Heart right ventricle (tissue), 16 donors: ENCODE measurements at places on chromosomes 5 and 9. TPM values are rescaled to one million over a fixed set of nuclear protein-coding genes. Genes with fewer than 3 reads are reported as not detected.
A peak's percentile ranks its signal among the peaks of the same experiment; 100 is the strongest.

DNA sequence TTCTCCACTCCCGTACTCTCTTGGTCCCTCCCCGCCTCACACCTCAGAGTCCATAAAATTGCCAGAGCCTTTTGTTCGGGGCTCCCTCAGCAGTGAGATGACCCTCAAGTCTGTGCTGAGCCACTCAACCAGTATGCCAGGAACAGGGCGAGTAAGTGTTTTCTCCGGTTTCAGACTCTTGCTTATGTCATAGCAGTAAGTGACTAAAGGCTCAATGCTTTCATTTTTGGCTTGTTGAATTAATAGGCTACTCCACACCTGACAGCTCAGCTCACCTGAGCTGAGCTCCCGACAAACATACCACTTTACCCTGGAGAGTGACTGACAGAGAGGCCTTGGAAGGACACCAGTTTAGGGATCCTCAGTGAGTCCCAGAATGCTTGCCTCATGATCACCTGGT, 30.5 kb downstream of the PCSK1 start:
- no peaks in the 10 kb centered on the region for H3K27me3 ChIP-seq
- H3K27ac ChIP-seq = no peak overlapping the region
- no peaks in the 10 kb centered on the region for H3K4me1 ChIP-seq
- H3K36me3 ChIP-seq = no peaks in the 10 kb centered on the region
- DNase-seq = no peak

DNA sequence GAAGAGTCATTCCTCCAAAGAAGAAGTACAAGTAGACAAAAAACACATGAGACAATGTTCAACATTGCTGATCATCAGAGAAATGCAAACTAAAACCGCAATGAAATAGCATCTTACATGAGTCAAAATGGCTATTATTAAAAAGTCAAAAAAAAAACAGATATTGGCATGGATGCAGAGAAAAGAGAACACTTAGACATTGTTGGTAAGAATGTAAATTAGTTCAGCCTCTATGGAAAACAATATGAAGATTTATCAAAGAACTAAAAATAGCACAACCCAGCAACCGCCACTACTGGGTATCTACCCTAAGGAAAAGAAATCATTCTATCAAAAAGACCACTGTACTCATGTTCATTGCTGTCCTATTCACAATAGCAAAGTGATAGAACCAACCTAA, 157.5 kb downstream of the CHSY3 start:
- no peaks in the 10 kb centered on the region for H3K36me3 ChIP-seq
- H3K27ac ChIP-seq = no peak overlapping the region
- no peak overlapping the region for H3K4me3 ChIP-seq
- no peak for DNase-seq
- no peaks in the 10 kb centered on the region for H3K27me3 ChIP-seq

GRCh38 chr9:114312513-114312875, 10.4 kb upstream of the ORM1 start:
- H3K27ac ChIP-seq = no peak overlapping the region
- DNase-seq = no peak
- no peaks in the 10 kb centered on the region for H3K27me3 ChIP-seq

- H3K4me3 ChIP-seq = no peak overlapping the region
- no peak for DNase-seq
- no peaks in the 10 kb centered on the region for H3K4me1 ChIP-seq
- H3K27ac ChIP-seq = no peak overlapping the region
- H3K27me3 ChIP-seq = no peaks in the 10 kb centered on the region
- H3K36me3 ChIP-seq = no peaks in the 10 kb centered on the region
Measured at GRCh38 chr9:5884191-5884590, 6.5 kb upstream of the MLANA start.

DNA sequence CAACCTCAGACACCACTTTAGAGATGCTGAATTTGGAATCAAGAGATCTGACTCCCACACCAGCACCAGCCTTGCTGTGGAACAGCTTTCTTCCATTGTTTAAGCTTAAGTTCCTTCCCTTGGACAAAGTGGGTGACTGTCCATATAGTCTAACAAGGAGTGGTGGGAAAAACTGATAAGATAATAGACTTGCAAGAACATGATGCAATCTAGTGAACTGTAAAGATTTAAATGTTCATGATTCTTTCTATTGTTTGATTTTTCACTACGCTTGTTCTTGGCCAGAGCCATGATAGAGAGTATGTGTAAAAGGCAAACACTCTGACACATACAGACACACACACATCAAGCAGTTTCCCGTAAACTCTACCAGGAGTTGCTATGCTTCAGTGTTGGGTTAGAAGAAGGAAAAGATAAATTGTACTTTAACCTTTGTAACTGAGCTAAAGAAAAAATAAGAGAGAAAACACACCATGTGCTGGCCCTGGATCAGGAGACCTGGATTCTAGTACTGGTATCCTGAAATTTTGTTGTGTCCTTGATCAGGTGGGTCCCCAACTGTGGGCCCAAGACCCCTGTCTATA, 94.3 kb downstream of the PAPPA start:
- H3K36me3 ChIP-seq = no peaks in the 10 kb centered on the region
- H3K4me1 ChIP-seq = no peaks in the 10 kb centered on the region
- H3K27me3 ChIP-seq = no peaks in the 10 kb centered on the region
- H3K4me3 ChIP-seq = no peak overlapping the region

DNA sequence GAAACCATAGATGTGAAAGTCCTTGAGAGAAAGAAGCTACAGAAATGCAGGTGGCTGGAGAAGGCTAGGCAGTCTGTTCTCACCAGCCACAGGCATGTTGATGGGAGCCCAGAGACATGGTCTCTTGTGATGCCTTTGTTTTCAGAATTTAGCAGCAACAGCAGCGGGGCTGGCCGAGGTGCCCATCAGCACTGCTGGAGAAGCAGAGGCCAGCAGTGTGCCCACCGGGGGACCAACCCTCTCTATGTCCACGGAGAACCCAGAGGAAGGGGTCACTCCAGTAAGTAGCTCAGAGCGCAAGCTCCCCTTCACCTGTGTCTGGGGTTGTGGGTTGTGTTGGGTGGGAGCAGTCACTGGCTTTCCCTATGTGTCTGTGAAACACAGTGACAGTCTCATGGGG, 59.6 kb downstream of the COL15A1 start:
- H3K36me3 ChIP-seq = peaks cover 34% of the 10 kb centered on the region
- H3K27me3 ChIP-seq = no peaks in the 10 kb centered on the region
- DNase-seq = no peak
- H3K27ac ChIP-seq = no peak overlapping the region
- no peak overlapping the region for H3K4me3 ChIP-seq

GRCh38 chr9:84670138-84671041, 861 bp downstream of the NTRK2 start:
- no peak for DNase-seq
- no peak overlapping the region for H3K27ac ChIP-seq
- H3K4me1 ChIP-seq = peaks cover 15% of the 10 kb centered on the region
- peak overlapping the region; percentile 61 for H3K4me3 ChIP-seq

GRCh38 chr9:121785673-121786542, 134.5 kb downstream of the DAB2IP start:
- H3K4me1 ChIP-seq = peaks cover 18% of the 10 kb centered on the region
- H3K27me3 ChIP-seq = no peaks in the 10 kb centered on the region
- H3K36me3 ChIP-seq = peaks cover 54% of the 10 kb centered on the region
- no peak overlapping the region for H3K27ac ChIP-seq

DNA sequence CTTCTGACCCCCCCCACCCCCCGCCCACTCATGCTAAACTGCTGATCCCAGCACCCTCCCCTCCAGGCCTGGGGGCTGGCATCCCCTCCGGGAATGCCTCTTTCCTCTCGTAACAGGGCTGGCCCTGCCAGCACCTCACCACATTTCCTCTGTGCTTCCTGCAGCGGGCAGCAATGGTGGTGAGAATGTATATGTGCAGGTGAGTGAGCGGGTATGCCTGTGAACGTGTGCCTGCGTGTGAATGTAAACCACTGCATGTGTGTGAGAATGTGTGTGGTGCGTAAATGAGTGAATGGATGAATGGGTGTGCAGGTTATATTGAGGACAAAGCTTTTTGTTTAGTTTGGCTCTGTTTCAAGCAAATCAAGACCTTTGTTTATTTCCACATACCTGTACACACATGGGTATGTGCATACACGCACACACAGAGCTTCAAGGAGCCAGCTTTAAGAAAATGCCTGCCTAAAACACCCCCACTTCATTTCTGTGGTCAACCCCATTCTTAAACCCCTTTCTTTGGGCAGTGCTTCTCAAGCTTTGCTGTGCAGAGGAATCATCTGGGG, 95.7 kb upstream of the SHB start:
- no peak for DNase-seq
- H3K4me1 ChIP-seq = no peaks in the 10 kb centered on the region
- H3K27ac ChIP-seq = no peak overlapping the region
- H3K27me3 ChIP-seq = no peaks in the 10 kb centered on the region
- H3K4me3 ChIP-seq = no peak overlapping the region

DNA sequence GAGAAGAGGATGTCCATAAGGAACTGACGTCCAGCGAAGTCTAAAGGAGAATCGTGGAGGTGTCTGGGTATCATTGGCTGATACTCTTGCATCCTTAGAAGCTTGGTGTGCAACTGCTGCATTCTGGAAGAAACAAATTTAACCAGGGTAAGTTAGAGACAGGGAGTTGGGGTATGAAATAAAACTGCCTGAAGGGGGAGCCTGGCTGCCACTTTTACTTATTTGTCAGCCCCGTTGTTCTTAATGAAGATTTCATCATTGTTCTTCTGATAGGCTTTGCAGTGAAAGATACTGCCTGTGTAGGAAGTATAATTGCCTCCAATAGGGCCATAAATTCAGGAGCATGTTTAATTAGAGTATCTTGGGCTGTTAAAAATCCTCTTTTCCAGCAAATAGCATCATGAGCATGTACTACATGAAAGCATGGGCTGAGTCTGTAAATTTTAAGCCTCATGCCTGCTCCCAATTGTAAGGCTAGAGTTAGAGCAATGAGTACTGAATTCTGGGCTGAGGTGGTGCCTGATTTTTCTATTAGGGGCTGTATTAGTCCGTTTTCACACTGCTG, 1264.5 kb upstream of the ACO1 start:
- DNase-seq = no peak
- H3K36me3 ChIP-seq = no peaks in the 10 kb centered on the region
- no peak overlapping the region for H3K4me3 ChIP-seq
- H3K27me3 ChIP-seq = no peaks in the 10 kb centered on the region

- no peaks in the 10 kb centered on the region for H3K27me3 ChIP-seq
- no peak for DNase-seq
- no peaks in the 10 kb centered on the region for H3K36me3 ChIP-seq
- peaks cover 69% of the 10 kb centered on the region for H3K4me1 ChIP-seq
- H3K4me3 ChIP-seq = no peak overlapping the region
Measured at GRCh38 chr9:106866243-106866642, 3.3 kb downstream of the ZNF462 start.

- no peaks in the 10 kb centered on the region for H3K36me3 ChIP-seq
- peak; percentile 87 for DNase-seq
- no peaks in the 10 kb centered on the region for H3K27me3 ChIP-seq
- peaks cover 69% of the 10 kb centered on the region for H3K4me1 ChIP-seq
Measured at GRCh38 chr5:172443441-172444109, 10.8 kb downstream of the SH3PXD2B start.

DNA sequence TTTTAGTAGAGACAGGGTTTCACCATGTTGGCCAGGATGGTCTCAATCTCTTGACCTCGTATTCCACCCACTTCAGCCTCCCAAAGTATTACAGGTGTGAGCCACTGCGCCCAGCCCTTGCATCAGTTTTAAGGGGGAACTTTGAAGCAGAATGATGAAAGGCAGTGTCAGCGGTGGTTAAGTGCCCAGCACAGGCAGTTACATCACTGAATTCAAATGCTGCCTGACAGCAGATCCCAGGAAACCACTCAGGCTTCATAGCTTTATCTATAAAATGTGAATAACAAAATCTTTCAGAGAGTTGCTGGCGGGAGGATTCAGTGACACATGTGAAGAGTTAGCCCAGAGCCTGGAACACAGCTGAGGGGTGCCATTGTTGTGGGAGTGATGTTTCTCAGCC, 26.5 kb downstream of the FGF1 start:
- H3K27ac ChIP-seq = peak overlapping the region; percentile 14
- no peak overlapping the region for H3K4me3 ChIP-seq
- H3K36me3 ChIP-seq = no peaks in the 10 kb centered on the region
- H3K4me1 ChIP-seq = peaks cover 18% of the 10 kb centered on the region

- H3K36me3 ChIP-seq = no peaks in the 10 kb centered on the region
- H3K27me3 ChIP-seq = peaks cover 97% of the 10 kb centered on the region
- H3K27ac ChIP-seq = no peak overlapping the region
- H3K4me1 ChIP-seq = peaks cover 7% of the 10 kb centered on the region
- no peak for DNase-seq
Measured at GRCh38 chr5:93572101-93572607, 8.9 kb downstream of the NR2F1-AS1 start.

DNA sequence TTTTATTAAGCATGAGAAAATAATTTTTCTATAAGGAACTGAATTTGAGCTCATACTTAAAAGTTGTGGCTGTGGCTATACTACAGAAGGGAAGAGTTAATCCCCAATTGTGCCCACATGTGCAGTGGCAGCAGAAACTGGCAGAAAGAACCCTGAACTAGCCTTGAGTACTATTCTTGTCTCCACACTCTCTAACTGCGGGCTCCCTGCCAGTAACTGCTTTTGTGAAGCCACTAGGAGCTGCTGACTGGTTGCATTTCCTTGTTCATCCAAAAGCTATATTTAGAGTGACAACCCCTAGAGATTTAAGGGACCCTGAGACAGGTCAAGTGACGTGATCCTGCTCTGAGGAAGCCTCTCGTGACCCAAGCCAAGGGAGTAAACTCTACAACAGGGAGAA, 238.6 kb downstream of the ELAVL2 start:
- H3K27ac ChIP-seq = peak overlapping the region; percentile 61
- no peaks in the 10 kb centered on the region for H3K36me3 ChIP-seq
- peak; percentile 75 for DNase-seq
- no peak overlapping the region for H3K4me3 ChIP-seq
- no peaks in the 10 kb centered on the region for H3K27me3 ChIP-seq
- H3K4me1 ChIP-seq = peaks cover 57% of the 10 kb centered on the region

DNA sequence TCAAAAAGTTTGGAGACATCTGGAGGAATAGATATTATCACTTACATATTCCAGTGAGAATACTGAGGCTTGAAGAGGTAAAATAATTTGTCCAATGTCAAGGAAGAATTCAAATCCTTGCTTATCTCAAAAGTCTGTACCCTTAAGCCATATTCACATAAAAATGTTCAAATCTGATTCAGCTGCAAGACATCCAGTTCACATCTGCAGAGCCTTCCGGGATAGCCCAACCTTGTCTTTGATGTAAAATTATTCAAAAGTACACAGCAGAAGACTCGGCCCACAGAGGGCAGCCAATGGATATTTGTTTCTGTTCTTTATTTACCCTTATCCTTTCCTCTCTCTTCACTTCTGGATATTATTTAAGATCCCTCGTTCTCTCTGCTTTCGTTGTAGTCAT, 1183.8 kb upstream of the WWC1 start:
- no peak for DNase-seq
- H3K27ac ChIP-seq = no peak overlapping the region
- H3K27me3 ChIP-seq = no peaks in the 10 kb centered on the region
- H3K4me3 ChIP-seq = no peak overlapping the region
- no peaks in the 10 kb centered on the region for H3K4me1 ChIP-seq
- H3K36me3 ChIP-seq = no peaks in the 10 kb centered on the region

- no peaks in the 10 kb centered on the region for H3K36me3 ChIP-seq
- H3K27ac ChIP-seq = no peak overlapping the region
- H3K4me3 ChIP-seq = no peak overlapping the region
- H3K27me3 ChIP-seq = no peaks in the 10 kb centered on the region
- DNase-seq = no peak
- no peaks in the 10 kb centered on the region for H3K4me1 ChIP-seq
Measured at GRCh38 chr5:153340139-153340538, 150.3 kb upstream of the GRIA1 start.

UIMC1 gene
- total RNA-seq = 45.5 TPM

ZNF658 gene
- total RNA-seq = 9.0 TPM

ITGA2 gene
- 3.7 TPM for total RNA-seq

CCNO gene
- total RNA-seq = not detected
